ENCODE measurements at places on chromosomes 5 and 9. TPM values are rescaled to one million over a fixed set of nuclear protein-coding genes. Genes with fewer than 3 reads are reported as not detected.
A peak's percentile ranks its signal among the peaks of the same experiment; 100 is the strongest.

The ENHO gene
- total RNA-seq: not detected

The SLC36A3 gene
- total RNA-seq: not detected

GRCh38 chr5:38871058-38871605, 25.3 kb downstream of the OSMR start:
- no peak for DNase-seq

GRCh38 chr9:10079284-10079964, 533.4 kb downstream of the PTPRD start:
- no peak for DNase-seq

DNA sequence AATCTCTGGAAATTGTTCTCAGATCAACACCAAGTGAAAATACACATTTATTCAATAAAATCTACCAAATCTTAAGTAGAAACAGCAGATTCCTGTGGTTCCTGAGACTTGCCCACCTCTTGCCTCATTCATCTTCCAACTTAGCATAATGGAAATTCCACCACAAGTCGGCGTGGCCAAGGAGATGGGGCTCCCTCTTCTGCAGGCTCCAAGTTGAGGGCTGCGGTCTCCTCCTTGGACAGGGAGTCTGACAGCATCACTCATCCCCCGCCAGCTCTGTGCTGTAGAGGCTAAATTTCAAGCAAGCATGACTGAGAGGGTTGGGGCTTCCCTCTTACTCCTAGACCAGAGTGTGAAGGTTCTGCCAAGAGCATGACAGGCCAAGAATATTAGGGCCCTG, 273.7 kb downstream of the DIRAS2 start:
- no peak for DNase-seq

- DNase-seq: no peak
Observed at GRCh38 chr5:84673785-84674184, 289.1 kb upstream of the EDIL3 start.

DNA sequence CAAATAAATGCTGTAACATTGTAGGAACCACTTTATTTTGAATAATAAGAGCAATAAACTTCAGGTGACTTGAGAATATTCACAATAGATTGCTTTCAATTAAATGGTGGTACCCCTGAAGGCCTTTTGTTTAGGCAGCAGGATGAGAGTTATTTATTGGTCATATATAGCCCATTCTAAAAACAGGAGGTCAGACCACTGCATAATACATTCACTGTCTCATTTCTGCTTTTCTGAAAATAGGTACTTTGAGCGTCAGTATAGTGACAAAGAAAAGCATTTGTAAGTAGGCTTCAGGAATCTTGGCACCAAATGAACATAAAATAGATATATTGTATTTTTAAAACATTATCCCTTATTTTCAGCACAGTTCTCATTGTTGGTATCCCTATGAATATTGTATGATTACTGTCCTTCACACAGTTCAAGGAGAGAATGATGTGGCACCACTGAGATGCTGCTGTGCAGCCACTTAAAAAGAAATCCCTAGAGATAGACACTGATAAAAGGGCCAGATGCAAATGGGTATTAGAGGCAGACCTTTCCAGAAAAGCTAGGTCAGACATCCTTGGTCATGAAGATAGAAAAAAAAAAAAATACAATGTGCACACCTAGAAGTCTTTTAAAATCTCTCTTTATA, 381.8 kb upstream of the ST8SIA4 start:
- DNase-seq: no peak

GRCh38 chr5:139118804-139119203, 79.4 kb downstream of the SIL1 start:
- DNase-seq: no peak

DNA sequence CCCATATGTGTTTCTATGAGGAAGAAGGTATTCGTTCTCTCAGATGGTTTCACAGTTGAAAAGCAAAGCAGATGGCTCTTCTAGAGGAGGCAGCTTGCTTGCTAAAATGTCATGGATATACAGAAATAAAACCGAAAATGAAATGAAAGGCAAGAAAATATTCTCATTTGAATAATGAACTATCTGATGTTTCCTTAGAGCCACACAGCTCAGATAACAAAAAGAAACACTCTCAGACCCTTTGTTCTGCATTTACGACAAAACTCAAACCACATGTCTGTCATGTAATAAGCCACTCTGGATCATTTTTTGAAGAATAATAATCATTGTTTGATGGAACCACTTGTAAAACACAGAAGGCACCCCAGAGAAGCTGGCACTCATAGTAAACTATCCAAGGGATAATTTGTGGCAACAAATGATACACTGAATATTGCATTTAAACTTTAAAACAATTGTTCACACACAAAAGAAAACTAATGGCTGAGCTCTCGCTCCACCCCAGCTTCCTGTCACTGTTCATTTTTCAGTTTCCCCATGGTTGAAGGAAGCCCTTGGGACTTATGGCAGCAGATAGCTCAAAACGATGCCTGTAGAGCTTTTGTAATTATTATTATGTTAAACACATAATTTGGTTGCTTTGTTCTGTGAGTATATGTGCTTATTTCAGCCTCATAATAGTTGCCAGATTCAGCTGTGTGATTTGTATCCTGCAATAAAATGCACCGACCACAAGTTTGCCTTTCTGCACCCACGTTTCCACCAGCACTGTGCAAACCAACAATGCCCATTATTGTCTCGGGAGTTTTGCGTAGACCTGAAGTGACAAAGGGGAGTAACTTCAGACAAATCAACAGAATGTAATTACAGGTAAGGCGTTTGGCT, 256.0 kb downstream of the TMEM167A start:
- DNase-seq: no peak

The HAVCR2 gene
- total RNA-seq: under 0.01 TPM

DNA sequence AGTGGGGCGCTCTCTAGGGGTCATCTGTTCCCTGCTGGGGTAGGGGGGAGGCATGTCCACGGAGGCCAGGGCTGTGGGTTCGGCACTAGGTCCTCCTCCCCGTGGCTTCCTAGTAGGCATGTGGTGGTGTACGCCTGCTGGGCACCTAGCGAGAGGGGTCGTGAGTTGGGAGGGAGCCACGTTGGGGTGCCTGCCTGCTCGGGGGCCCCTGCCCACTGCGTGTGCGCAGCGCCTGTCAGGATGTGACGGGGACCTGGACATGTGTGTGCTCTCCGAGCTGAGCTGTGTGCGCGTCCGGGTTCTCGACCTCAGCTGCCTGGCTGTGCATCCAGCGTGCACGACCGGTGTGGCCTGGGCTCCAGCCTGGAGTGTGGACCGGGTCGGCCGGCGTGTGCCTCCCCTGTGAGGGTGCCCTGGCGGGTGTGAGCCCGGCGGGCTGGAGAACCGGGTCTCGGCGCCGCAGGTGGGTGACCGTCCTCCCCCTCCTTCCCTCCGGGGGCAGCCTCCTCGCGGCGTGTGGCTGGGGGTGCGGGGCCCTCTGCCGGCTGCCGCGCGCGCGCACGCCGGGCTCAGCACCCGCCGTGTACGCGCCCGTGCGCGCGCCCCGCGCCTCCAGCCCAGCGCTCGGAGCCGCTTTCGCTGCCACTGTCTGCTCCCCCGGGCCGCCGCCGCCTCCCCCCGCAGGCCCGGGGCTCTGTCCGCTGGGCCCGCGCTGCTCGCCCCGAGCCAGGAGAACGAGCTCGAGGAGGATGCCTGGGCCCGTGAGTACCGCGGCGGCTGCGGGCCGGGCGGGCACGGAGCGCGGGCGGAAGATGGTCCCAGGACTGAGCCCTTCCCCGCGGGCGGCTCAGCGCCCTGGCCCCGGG, at the start of gene PRR7:
Gene PRR7, plus strand, starts transcription at position 615 of the 866 bp plus-strand sequence. CDS start 8,254 bp downstream, outside the sequence.
- peak; percentile 78 for DNase-seq

- no peak for DNase-seq
Observed at GRCh38 chr5:10778179-10778910, 17.3 kb upstream of the DAP start.

GRCh38 chr5:136212252-136212721, 19.3 kb upstream of the SMIM32 start:
- DNase-seq: peak; percentile 76

DNA sequence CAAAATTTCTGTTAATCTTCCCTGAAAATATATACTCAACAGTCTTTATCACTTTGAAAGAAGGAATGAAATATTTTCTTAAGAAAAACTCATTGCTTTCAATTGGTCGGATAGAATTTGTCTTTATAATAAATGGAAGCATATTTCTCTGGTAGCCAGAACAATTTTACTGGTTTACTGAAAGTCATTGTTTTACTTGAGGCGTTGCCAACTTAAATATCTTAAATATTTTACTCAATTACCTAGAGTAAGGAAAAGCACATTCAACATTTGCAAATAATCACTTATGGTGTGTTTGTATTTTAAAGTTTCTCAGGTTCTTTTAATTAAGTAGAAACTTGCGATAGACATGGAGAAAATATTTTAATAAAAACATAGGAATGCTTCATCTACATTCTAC, 1181.7 kb downstream of the EFNA5 start:
- DNase-seq: no peak

The PPP3R2 gene
- not detected for total RNA-seq

GRCh38 chr9:77803423-77803822, 155.3 kb upstream of the GNA14 start:
- DNase-seq: no peak

The CDH6 gene
- total RNA-seq: 0.56 TPM

GRCh38 chr5:34474573-34475021, 181.5 kb upstream of the RAI14 start:
- DNase-seq: peak; percentile 81

The SERINC5 gene
- total RNA-seq: 16.2 TPM

The EMB gene
- total RNA-seq: 0.05 TPM
